ENCODE measurements at places on chromosomes 2 and 18. TPM values are rescaled to one million over a fixed set of nuclear protein-coding genes. Genes with fewer than 3 reads are reported as not detected.

SKOR2 gene
- not detected for polyA plus RNA-seq

DTNA gene
- polyA plus RNA-seq: 119 TPM

LOXL3 gene
- polyA plus RNA-seq: 8.6 TPM

HOXD10 gene
- polyA plus RNA-seq: 4.1 TPM

FOXI3 gene
- not detected for polyA plus RNA-seq

ARHGAP28 gene
- polyA plus RNA-seq: 9.1 TPM

PDCL3 gene
- 49.5 TPM for polyA plus RNA-seq

ALPP gene
- polyA plus RNA-seq: not detected

CROCC2 gene
- 0.08 TPM for polyA plus RNA-seq

ANKAR gene
- polyA plus RNA-seq: 3.8 TPM

SPEG gene
- 226 TPM for polyA plus RNA-seq

MAP3K19 gene
- polyA plus RNA-seq: not detected

Measured in urinary bladder (tissue), 4 donors.